ENCODE measurements at places on chromosomes 1 and 21. TPM values are rescaled to one million over a fixed set of nuclear protein-coding genes. Genes with fewer than 3 reads are reported as not detected.

The CRNN gene
- not detected for total RNA-seq

The CALML6 gene
- 0.41 TPM for total RNA-seq

The ERICH3 gene
- total RNA-seq = not detected

The C1QA gene
- not detected for total RNA-seq

The DIRAS3 gene
- not detected for total RNA-seq

The HHIPL2 gene
- total RNA-seq = 0.30 TPM

The WNT3A gene
- not detected for total RNA-seq

The COL11A1 gene
- not detected for total RNA-seq

The REN gene
- not detected for total RNA-seq

The OR2G6 gene
- not detected for total RNA-seq

The LORICRIN gene
- total RNA-seq = not detected

The BARHL2 gene
- total RNA-seq = not detected

The ESRRG gene
- total RNA-seq = not detected
